Vagina (tissue), 2 donors: ENCODE measurements at places on chromosomes 4 and X. TPM values are rescaled to one million over a fixed set of nuclear protein-coding genes. Genes with fewer than 3 reads are reported as not detected.

TENM3 gene
- 11.0 TPM for total RNA-seq

GAGE1 gene
- not detected for total RNA-seq

SHROOM3 gene
- 6.9 TPM for total RNA-seq

NR3C2 gene
- 9.6 TPM for total RNA-seq

ARAP2 gene
- total RNA-seq = 52.8 TPM

N4BP2 gene
- total RNA-seq = 7.4 TPM

PAPSS1 gene
- 27.5 TPM for total RNA-seq

MAGEA6 gene
- not detected for total RNA-seq

DNA sequence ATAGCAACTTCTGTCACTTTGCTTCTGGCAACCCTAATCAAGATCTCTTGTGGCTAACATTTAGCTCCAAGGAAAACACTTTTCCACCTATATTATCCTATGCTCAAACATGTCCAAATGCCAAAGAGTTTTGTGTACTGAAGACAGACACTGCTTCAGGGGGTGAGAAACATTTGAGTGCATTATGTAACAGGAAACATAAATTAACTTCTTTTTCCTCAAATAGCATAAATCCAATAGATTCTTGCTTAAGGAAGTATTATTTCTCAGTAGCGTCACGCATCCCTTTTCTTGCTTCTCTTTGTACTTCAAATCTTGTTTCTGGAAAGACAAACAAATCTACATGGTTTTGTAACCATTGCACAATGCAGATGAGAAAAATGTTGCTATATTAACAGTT is 839.1 kb downstream of the GLUD2 start:
- DNase-seq = no peak

GRCh38 chr4:101418466-101418865 is 71.1 kb upstream of the PPP3CA start:
- no peak for DNase-seq

GRCh38 chr4:55079451-55080173 is 45.8 kb downstream of the KDR start:
- no peak for DNase-seq

- no peak for DNase-seq
Observed at GRCh38 chr4:2798399-2799223, 5.7 kb downstream of the SH3BP2 start.

- DNase-seq = no peak
Observed at GRCh38 chr4:90403781-90404180, 276.6 kb downstream of the CCSER1 start.

GRCh38 chrX:37888010-37888409 is 40.6 kb upstream of the DYNLT3 start:
- DNase-seq = no peak

GRCh38 chr4:147303174-147303872 is 177.6 kb upstream of the EDNRA start:
- no peak for DNase-seq

DNA sequence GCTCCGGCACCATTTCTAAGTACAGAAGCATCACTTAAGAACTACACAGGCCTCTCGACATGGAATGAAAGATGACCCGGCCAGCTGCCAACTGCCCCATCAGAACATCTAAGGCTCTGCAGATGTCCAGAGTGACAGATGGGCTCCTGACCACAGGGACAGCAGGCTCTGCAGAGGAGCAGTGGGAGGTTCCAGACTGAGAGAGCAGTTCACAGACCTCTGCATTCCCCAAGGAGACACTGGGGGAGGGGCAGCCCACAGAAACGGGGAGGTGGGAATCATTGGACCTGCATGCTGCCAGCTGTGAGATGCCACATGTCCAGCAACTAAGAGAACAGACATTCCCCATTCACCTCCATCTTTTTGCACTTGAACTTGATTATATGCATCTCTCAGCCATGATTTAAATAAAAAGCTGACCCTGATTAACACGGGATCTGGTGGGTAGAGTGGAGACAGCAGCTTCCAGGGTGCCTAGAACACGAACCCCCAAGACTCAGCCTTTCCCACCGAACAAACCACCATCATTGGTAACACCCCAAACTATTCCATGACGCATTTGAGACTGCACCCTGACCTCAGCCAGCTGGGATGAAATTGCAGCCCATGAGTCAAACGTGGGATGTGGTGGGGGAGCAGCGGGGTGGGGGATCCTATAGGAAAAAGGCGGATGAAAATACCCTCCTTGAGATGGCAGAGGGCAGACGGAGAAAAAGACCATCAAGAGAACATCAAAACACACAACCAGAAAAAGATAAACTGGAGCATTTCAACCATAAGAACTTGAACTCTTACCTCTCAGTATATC is 47.2 kb downstream of the AFAP1 start:
- no peak for DNase-seq

GRCh38 chr4:101367201-101367600 is 19.9 kb upstream of the PPP3CA start:
- no peak for DNase-seq

DNA sequence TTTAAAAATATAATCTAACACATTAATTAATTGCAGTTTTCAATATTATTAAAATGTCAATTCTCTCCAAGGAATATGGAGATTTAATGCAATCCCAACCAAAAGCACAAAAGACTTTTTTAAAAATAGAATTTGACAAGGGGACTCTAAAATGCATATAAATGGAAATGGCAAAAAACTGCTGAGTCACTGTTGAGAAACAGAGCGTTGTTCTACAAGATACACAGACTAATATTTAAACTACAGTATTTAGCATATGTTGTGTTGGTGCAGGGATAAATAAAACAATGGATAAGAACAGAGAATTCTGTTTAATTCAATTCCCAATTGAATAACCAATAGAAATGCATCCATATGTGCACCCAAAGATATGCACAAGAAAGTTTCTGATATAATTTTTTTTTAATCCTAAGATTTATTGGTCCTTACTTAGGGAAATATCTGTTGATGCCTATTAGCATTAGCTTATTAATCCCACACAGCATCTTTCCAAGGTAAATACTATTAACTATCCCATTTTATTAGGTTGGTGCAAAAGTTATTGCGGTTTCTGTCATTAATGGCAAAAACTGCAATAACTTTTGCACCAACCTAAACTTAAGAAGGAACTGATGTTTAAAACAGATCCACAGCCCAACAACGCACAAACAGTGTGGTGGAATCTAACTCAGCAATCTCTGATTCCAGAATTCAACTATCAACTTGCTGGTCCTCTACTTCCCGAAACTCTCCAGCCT is 86.8 kb upstream of the VEGFC start:
- DNase-seq = no peak

DNA sequence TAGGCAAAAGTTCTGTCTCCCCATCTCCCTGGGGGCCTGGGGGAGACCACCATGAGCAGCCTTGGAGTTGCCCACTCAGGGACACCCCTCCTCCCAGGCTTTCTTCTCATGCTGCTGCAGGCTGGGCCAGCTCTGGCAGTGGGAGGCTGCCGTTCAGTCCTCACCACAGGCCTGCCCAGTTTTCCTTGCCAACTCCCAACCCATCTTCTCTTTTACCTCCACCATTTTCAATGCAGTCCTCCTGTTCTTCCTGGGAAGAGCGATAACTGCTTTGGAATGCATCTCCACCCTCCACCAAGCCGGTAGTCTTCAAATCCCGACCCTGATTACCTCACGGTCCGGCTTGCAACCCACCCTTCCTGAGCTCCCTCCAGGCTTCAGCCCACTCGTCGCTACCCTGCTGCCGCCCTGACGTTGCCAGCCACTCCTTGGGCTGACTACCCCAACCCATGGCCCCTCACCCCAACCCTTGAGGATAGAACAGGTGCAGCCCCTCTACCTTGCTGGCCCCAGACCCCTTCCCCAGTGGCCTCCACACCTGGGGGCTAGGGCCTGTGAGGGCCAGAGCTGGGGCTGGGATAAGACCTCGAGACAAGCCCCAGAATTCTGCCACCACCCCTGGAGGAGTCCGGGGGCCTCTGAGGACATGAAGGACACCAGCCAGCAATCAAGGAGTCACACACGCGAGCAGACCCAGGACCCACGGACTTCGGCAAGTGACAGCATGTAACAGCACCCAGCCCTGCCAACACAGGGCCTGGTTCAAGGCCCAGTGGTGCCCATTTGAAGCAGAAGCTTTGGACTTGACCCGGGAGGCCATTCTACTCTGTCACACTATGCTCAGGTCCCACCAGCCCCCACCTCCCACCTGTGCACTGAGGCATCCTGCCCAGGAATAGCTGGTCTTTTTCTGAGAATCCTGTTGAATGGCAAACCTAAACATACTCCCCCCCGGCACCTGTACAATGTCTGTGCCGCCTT is 9.2 kb downstream of the WDR1 start:
- DNase-seq = no peak

- DNase-seq = no peak
Observed at GRCh38 chr4:86044593-86044985, 315.3 kb downstream of the MAPK10 start.

GRCh38 chr4:52939325-52939724 is 77.2 kb downstream of the RASL11B start:
- no peak for DNase-seq

DNA sequence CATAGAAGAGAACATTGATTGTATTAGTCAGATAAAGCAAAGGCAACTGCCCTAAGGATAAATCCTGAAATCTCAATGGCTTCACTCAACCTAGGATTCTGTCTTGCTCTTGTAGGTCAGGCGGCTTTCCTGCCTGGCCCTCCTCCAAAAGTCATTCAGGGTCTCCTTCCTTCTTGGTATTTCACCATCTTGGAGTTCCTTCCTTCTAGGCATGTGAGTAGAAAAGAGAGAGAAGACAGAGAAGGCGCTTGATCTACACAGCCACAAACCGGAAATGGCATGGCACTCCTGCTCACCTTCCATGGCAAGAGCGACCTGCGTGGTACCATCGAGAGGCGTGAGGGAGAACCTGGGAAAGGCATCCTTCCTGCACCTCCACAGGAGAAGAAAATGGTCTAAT is 45.3 kb upstream of the HELT start:
- DNase-seq = no peak

DNA sequence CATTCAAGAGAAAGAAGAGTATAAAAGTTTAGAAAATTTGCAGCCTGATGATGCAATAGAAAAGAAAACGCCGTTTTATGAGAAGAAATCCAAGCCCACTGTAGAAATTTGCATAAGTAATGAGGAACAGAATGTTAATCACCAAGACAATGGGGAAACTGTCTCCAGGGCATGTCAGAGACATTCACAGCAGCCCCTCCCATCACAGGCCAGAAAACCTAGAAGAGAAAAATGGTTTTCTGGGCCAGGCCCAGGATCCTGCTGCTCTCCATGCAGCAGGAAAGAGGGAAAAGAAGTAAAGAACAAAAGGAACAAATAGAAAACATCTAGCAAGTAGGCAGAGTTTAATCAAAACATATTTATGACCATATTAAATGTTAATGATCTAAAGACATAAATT is 119.0 kb downstream of the ANKRD50 start:
- no peak for DNase-seq

- DNase-seq = no peak
Observed at GRCh38 chrX:97268182-97268680, 384.5 kb downstream of the RPA4 start.

GRCh38 chr4:109177096-109177810 is 125.2 kb downstream of the COL25A1 start:
- DNase-seq = no peak

- DNase-seq = no peak
Observed at GRCh38 chr4:5041699-5042098, 9.6 kb upstream of the STK32B start.

- no peak for DNase-seq
Observed at GRCh38 chrX:108028854-108029253, 16.0 kb upstream of the VSIG1 start.
